ENCODE measurements at places on chromosomes 11 and 22.

GRCh38 chr22:42732081-42732480, 11.4 kb upstream of the A4GALT start:
- no peak for DNase-seq

DNA sequence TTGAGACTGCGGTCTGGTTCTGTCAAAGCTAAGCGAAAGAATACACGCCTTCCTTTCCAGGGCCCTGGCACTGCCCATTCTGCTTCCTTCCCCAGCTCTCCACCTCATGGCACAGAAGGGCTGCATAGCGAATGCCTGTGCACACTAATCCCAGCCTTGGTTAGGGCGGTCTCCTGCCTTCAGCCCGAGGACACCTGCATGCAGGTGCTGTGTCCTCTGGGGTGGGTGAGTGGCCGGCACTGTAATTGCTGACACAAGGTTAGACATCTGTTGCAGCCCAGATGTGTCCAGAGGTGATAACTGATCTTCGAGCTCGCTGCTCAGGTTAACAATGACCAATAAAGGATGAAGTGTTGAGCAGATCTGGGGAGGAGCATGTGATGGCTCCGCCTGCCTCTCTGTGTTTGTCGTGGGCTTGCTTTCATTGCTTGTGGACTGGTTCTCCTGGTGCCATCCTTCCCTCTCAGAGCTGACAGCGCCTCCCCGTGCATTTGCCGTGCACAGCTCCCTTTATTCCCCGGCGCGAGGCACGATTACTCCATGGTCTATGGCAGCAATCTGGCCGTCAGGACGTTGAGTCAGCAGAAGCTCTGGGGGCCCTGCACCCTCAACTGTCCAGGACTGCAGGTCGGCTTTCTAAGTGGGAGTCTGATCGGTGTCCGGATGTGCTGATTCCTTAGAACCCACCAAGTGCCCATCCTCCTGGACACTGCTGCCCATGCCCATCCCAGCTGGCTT, 1088.2 kb downstream of the BRD1 start:
- no peak for DNase-seq

- DNase-seq: no peak
These were observed 31.2 kb downstream of the RRP8 start for GRCh38 chr11:6572215-6572614.

DNA sequence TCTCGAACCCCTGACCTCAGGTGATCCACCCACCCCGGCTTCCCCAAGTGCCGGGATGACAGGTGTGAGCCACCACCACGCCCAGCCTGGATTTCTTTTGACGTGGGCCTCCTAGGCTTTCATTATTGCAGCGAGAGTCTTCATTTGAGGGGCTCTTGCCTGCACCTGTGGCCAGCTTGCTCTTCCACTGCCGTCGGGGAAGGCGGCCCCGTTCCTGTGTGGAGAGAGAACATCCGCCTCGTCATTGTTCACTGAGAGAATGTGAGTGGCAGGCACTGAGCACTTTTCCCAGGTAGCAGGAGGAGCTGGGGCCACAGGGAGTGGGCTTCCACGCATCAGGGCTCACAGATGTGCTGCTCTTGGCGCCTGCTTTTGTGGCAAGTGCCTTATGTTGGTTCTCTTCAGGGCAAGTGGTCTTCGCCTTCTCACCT, 365.0 kb downstream of the TBC1D22A start:
- no peak for DNase-seq

DNA sequence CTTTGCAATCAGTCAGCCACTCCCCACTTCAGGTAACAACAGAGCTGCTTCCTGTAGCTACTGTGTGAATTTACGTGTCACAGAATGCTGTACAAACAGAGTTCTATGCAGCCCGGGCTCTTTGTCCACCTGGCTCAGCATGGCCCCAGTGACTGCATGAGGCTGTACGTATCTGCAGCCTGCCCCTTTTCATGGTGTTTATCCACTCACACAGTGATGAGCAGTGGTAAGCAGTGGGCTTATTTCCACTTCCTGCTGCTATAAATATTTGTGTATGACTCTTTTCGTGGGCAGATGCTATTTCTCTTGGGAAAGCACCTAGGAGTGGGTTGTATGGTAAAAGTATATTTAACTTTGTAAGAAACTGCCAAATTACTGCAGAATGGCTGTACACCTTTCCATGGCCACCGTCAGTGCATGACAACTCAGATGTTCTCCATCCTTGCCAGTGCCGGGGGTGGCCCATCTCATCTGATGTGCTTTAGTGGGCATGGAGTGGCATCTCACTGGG, 43.3 kb downstream of the MYEOV start:
- DNase-seq: peak; percentile 50

- DNase-seq: peak; percentile 36
These were observed 15.4 kb upstream of the TMEM191C start for GRCh38 chr22:21451545-21452520.

DNA sequence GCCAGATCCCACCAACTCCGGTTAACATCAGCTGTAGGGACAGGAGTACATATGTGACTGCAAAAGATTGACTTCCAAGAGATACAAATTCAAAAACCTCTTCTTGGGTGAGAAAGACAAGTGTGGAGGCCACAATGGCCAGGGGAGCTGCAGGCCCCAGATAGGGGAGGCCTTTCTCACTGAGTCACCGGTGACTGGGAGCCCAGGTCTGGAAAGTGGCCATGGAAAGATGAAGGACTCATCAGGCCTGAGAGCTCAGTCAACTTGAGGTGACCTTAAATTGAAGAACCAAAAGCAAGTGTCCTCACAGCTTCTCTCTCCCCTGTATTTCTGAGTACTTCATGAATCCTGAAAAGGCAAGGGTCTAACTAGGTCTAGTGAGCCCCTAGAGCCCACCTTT, 90.4 kb upstream of the CLPB start:
- no peak for DNase-seq

DNA sequence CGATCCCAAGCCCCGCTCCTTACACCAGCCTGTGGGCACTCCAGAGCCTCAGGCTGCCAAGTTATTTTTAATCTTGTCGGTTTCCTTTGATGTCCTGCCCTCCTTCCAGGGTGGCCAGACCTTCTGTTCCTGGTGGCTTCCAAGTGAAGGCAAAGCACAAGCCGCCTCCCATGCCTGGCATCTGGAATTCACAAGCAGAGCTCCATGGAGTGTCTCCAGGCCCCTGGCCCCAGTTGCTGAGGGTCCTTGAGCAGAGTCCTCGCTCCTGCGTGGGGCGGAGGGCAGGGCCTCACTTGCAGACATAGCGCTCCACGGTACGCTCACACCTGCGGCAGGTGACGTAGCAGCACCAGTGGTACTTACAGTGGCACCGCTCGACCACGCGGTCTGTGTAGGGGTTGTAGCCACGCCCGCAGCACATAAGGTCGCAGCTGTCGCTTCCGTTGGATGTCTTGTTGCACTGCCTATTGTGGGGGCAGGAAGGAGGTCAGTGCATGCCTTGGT, 19.5 kb downstream of the WNT11 start:
- no peak for DNase-seq

DNA sequence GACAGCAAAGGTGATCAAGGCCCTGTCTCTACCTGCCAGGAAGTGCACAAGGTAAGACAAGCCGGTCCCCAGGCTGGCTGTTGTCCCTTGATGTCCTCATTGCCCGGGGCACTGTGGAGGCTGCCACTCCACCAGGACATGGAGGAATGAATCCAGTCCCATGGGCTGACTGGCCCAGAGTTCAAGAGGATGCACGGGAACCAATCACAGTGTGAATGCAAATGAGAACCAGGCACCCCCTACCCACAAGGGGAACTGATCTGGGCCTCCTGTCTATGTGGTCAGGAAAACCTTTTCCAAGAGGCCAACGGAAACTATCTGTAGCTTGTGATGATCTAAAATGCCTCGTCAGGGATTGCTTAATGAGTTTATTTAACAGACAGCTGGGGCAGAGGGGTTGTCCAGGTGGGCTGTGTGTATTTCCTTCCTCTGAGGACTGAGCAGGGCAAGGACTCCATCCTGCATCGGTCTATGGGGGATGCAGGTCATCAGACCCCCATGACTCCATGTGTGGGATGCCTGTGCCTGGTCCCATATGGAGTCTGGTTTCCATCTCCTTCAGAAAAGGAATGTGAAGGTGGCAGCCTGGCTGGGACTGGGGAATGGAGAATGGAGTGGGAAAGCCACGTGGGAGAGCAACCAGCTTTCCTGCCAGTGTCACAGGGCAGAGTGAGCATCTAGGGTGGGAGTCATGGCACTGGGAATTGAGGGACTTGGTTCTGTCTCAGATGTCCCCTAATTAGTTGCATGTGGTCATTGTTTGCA, 60.5 kb downstream of the CD82 start:
- DNase-seq: peak; percentile 36

DNA sequence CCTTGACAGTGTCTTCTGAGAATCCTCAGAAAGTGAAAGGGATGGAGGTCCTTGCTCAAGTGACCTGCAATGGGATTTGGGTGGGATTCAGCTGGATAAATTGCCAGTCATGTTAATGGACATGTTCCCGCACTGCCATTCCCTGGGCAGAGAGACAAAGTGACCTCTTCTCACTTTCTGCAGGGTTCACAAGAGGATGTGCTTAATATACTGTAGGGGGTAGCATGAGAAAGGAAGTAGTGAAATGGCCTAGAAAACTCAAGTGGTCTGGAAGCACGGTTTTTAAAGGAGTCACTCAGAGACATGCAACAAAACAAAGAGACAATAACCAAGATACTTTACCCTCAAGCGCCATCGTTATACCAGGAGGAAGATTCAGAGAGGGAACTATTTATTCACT, 70.2 kb downstream of the NELL1 start:
- no peak for DNase-seq

DNA sequence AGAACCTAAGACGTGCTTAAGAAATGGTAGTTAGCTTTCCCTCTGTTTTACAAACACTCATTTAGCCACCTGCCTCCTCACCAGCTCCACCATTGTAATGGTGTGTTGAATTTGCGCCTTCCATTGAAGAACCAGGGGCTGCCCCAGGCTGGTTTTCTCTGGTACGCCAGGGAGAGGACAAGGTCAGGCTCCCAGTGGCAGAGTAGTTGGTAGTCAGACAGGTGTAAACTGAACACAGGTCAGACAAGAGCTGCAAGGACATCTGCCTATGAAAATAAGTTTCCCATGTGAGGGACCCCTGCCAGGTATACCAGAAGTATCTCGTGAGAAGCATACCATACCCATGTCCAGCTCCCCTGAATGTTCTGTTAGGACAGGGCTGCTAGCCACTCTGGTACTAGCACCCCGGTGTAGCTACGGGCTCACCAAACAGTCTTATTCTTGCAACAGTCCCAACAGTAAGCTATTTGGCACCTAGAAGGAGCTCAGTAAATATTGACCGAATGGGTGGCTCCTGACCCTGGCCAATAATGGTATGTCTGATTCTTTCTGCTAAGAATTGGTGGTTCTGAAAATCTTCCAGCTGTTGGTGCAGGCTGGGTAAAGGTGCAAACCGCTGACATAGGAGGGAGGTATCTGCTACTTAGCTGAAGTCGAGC, 359.0 kb downstream of the LARGE1 start:
- DNase-seq: no peak

DNA sequence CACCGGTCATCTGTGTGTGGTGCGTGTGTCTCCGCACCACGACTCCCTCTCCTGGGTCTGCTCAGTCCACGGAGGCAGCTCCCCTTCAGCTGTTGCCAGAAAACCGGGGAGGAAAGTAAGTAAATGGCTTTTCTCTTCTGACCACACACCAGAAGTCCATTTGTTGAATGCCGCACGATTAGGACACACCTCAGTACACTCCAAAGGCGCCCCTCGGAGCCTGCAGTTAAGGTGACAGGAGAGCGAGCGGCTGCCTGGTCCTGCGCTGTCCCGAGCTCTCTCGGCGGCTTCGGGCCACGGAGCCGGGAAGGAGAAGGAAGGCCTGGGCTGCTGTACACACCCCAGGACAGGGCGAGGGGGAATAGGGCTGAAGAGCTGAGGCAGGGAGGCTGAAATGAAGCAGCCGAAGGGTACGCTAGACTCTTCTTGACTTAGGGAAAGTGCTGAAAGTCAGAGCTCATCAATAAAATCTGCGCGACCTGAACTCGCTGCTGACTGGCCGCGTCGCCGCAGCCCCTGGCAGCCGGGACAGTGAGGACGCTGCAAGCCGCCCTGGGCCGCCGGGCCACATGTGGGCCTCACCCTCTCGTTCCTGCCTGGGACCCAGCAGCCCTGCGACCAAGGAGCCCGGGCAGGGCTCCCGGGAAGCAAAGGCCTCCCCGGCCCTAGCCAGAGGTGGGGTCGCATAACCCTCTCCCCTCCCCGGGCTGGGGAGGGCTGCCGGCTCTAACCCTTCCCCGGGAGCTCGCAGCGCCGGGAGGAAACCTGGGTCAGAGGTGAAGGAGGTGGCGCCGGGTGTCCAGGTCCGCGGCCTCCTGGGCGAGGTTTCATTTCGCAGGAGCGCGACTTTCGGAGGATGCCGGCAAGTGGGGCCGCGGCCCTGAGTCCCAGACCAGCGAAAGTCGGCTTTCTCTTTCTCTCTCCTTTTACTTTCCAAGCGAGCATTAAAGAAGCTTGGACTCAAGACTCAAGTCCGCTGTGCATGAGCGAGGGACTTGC, 1.6 kb upstream of the PAX6 start:
- DNase-seq: no peak

GRCh38 chr11:93089474-93090102, 108.2 kb downstream of the SLC36A4 start:
- DNase-seq: no peak

GRCh38 chr11:69344570-69345145, 50.7 kb downstream of the MYEOV start:
- peak; percentile 26 for DNase-seq

DNA sequence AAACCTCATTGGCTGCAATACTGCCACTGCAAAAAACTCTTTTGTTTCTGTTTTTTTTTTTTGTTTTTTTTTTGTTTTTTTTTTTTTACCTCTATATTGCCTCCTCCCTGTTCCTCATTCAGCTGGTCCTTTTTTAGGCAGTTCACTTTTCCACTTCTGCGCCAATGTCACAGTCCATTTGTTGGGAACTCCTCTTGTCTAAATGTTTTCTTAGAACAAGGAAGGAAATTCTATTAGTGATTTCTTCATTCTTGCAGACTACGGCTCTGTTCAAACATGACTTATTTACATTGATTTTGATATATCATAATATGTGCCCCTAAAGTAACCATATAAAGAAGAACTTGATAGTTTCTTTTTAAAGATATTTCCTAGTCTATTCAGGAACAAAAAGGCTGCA, 2.9 kb downstream of the FAM118B start:
- no peak for DNase-seq

DNA sequence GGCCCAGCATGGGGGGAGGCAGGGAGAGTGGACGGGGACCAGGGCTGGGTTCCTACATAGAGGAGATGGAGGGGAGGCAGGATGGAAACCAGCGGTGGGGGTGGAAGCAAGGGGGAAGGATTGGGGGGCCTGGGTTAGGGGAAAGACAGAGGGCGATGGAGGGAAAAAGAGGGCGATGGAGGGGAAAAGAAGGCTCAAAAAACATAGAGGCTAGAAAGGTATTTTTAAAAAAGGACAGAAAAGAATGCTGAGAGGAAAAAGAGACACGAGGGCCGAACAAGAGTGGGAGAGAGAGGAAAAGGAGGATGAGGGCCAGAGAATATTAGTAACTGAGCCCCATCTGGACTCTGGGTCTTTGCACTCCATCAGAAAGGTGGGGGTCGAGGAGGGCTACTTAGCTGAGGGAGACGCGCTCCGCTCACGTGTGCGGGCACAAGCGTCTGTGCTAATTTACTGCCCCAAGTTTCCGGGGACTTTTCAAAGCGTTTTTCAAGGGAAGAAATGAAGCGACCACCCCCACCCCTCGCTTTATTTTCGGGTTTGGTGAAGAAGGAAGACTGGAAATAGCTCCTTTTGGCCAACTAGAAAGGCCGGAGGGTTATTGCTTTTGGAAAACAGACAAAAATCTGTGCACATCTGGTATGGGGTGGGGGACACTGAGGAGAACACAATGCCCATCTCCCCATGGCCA, 14.5 kb downstream of the PAX6 start:
- no peak for DNase-seq
